ENCODE measurements at places on chromosomes 5 and 9. TPM values are rescaled to one million over a fixed set of nuclear protein-coding genes. Genes with fewer than 3 reads are reported as not detected.

GRCh38 chr5:146902471-146902870, 23.9 kb upstream of the PPP2R2B start:
- DNase-seq = no peak
- no peak overlapping the region for H3K27ac ChIP-seq
- no peaks in the 10 kb centered on the region for H3K27me3 ChIP-seq

- H3K4me3 ChIP-seq = no peak overlapping the region
- no peaks in the 10 kb centered on the region for H3K27me3 ChIP-seq
- no peaks in the 10 kb centered on the region for H3K36me3 ChIP-seq
- H3K27ac ChIP-seq = no peak overlapping the region
- H3K4me1 ChIP-seq = no peaks in the 10 kb centered on the region
Observed at GRCh38 chr5:146751054-146751453, 127.5 kb downstream of the PPP2R2B start.

DNA sequence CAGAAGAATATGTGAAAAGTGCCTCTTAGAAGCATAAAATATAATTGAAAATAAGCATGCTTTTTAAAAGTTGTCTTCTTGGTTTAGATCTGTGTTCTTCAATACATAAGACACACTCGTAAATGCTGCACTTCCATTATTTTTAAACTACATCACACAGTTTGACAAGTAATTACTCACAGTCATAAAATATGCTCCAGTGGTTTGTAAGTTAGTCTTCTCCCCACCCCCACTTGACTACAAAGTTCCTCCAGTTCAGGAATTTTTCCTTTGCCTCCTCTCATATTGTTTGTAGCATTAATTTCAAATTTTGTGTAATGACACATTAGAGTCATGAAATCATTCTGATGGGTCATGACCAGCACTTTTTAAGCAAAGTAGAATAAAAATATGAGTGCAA, 60.3 kb upstream of the PTGER4 start:
- H3K4me1 ChIP-seq = no peaks in the 10 kb centered on the region
- H3K4me3 ChIP-seq = no peak overlapping the region
- no peaks in the 10 kb centered on the region for H3K36me3 ChIP-seq
- no peaks in the 10 kb centered on the region for H3K27me3 ChIP-seq
- H3K27ac ChIP-seq = no peak overlapping the region

GRCh38 chr5:111704452-111705085, 52.4 kb downstream of the NREP start:
- H3K4me3 ChIP-seq = no peak overlapping the region
- H3K27ac ChIP-seq = no peak overlapping the region
- H3K27me3 ChIP-seq = no peaks in the 10 kb centered on the region
- DNase-seq = no peak

- H3K4me3 ChIP-seq = no peak overlapping the region
- H3K27me3 ChIP-seq = no peaks in the 10 kb centered on the region
- no peaks in the 10 kb centered on the region for H3K4me1 ChIP-seq
- no peak overlapping the region for H3K27ac ChIP-seq
Observed at GRCh38 chr5:77867194-77867691, 91.1 kb upstream of the TBCA start.

DNA sequence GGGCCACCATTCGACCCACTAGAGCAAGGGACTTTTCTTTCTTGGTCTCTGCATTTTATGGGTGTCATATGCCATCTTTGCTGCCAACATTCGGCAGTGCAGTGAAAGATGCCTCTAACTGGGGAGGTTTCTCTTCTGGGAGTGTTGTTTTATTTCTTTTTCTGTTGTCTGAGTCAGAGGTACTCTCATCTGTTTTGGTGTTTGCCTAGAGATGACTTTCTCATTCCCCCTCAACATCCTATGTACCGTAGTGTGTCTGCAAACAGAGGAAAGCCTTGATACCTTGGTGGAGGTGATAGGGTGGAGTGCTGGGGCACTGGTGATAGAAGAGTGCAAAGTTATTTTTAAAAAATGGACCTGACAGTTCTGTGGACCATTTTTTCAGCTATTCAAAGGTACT, 182.1 kb downstream of the ARHGAP26 start:
- H3K4me3 ChIP-seq = no peak overlapping the region
- no peak overlapping the region for H3K27ac ChIP-seq
- no peaks in the 10 kb centered on the region for H3K4me1 ChIP-seq
- H3K27me3 ChIP-seq = no peaks in the 10 kb centered on the region

The TRIM36 gene
- 0.47 TPM for total RNA-seq

The XRCC4 gene
- 4.9 TPM for total RNA-seq

The FAM174A gene
- total RNA-seq = 15.0 TPM
